ENCODE measurements at places on chromosomes 13 and 19.
A peak's percentile ranks its signal among the peaks of the same experiment; 100 is the strongest.

- DNase-seq, result no peak
Observed at GRCh38 chr19:52188822-52189734, 774 bp upstream of the PPP2R1A start.

DNA sequence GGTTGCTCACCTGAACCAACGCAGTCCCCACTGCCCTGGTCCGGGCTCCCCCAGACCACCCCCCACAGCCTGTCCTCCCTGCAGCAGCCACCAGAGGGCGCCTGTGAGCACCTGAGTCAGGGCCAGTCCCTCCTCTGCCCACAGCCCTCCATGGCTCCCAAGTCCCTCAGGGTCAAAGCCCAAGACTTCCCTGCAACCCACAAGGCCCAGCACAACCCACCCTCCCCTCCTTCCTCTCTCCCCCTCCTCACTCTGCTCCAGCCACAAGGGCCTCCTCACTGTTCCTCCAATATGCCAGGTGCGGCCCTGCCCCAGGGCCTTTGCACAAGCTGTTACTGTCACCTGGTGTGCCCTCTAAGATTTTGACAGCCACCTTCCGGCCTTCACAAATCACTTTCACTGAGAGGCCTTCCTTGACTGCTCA, 10.9 kb downstream of the GNA15 start:
- no peak for DNase-seq

DNA sequence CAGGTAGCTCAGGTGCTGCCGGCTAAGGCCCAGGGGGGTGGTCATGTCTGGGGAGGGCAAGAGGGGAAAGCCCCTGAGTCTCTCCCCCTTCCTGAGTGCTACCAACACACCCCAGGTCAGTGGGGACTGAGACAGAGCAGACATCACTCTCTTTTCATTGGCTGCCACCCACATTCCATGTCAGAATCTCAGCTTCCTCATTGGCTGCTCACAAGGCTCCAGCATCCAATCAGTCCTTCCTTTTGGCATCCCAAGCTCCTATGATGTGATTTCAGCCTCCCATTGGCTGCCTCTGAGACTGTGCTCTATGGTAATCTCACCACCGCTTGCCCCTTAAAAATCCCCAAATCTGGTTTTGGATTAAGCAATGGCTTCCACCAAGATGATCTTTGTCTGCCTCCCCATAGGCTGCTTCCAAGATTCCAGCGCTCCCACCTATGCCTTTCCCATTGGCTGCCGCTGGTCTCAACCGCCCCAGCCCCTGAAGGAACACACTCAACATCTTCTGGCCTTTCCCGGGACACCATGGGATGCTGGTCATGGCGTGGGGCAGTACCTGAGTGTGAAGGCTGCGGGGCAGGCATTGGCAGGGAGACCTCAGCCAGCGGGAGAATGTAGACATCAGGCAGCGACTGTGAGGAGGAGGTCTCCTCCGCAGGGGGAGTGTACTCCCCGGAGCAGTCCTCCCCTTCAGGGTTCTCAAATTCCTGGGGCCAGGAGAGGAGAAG, 2.0 kb downstream of the LMTK3 start:
- DNase-seq, result no peak

- DNase-seq, result no peak
Observed at GRCh38 chr19:49538643-49539042, 10.8 kb downstream of the RCN3 start.

- no peak for DNase-seq
Observed at GRCh38 chr13:104635879-104636278, 1569.7 kb upstream of the SLC10A2 start.

DNA sequence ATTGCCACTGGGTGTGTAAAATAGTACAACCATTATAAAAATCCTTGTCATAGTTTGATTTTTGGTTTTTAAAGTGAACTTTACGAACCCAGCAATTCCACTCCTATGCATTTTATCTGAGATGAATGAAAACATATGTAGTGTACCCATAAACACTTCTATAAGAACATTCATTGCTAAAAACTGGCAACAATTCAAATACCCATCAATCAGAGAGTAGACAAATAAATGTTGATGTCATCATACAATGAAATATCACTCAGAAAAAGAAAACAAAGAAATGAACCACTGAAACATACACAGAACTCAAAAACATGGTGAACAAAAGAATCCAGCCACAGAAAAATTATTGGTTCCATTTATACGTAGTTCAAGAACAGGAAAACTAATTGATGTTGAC, 202.3 kb downstream of the ABCC4 start:
- no peak for DNase-seq

GRCh38 chr13:99046851-99047250, 69.0 kb upstream of the DOCK9 start:
- no peak for DNase-seq

DNA sequence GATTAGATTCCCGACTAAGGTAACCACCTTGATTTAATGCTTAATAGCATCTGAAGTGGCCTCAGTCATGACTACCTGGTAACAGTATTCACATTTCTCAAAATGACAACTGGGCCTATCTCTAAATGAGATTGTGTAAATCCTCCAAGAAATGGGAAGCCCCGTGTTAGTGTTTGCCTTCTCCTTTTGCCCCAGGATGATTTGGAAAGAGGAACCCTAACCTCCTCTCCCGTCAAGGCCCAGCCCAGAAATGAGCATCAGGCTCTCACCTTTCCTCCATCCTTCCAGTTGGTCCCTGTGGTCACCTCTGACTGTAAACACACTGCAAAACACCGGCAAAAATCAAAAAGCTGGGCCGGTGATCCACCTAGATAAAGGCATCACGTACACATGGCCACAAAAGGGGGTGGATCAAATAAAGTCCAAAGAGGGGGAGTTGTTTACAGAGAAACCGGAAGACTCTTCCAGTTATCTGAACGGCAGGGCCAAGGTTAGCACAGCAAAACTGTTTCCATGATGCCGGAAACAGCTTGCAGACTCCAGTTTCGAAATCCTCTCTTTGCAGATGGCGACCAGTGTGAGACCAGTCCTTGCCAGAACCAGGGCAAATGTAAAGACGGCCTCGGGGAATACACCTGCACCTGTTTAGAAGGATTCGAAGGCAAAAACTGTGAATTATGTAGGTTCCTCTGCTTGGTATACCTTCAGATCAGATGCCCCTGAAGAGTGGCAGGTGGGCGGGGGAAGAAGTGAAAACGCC, 16.4 kb downstream of the F10 start:
- DNase-seq, result no peak

DNA sequence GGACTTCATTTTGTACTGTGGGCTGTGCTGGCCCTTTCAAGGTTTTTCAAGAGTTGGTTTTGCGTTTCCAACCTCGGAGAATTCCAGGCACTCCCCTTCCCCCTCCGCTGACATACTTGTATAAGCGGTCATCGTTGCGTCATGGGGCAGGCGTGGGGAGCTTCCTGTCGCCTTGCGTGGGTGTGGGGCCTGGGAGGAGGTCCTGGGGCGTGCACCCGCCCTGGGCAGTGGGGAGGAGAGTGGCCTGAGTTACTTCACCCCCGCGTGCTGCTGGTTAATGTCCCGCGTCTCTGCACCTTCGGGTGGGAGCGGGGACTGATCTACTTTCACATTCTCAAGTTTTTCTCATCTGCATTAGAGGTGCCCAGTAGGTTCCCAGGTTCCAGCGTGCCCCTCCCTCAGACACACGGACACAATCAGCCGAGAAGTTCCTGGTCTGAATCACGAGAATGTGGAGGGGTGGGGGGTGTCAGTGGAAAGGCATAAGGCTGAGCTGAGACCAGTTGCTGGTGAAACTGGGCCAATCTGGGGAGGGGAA, 4.1 kb downstream of the IER2 start:
- DNase-seq, result peak; percentile 84

DNA sequence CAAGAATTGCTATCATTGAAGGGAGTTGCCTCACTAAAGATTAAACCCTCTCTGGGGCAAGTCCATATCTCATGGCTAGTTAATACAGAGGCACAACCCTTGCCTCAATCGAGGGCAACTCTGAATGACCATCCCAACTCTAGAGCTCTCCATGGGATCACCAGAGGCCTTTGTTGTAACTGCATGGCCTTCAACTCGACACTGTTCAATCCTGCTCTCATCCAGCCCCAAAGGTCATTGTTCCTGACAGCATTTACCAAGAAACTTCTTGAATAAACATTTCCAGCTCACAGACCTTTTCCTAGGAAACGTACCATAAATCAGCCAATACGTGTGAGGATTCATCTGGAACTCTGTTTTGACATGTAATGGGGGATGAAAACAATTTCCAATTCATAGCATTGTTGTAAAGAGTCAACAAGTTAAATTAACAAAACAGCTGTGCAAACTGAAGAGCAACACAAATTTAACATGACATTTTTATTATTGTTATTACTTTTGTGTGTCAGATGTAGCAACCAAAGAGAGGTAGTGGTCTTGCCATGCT, 452.7 kb downstream of the SUCLA2 start:
- peak; percentile 48 for DNase-seq

DNA sequence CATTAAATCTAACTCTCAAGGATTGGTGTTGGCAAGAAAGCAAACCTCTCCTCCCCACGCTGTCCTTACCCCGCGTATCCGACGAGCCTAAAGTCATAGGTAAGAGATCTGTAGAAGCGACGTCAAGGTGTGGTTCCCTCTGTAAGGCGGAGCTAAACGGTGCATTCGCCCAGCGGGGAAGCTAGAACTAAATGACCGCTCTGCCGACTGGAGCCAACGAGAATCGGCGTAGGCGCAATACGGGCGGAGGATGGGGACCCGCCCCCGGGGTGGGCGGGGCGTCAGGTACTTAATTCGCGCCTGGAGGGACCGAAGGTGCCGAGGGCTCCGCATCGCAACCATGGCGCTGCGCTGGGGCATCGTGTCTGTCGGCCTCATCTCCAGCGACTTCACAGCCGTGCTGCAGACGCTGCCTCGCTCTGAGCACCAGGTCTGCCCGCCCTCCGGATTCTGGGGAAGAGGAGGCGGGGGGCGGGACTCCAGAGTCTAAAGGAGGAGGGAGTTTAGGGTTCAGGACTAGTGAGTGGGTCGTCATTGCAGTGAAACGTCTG, at the start of gene DHDH:
TSS of gene DHDH (plus strand) at position 318 of the 551 bp plus-strand sequence. CDS start at position 341, 23 bp downstream.
- peak; percentile 81 for DNase-seq

DNA sequence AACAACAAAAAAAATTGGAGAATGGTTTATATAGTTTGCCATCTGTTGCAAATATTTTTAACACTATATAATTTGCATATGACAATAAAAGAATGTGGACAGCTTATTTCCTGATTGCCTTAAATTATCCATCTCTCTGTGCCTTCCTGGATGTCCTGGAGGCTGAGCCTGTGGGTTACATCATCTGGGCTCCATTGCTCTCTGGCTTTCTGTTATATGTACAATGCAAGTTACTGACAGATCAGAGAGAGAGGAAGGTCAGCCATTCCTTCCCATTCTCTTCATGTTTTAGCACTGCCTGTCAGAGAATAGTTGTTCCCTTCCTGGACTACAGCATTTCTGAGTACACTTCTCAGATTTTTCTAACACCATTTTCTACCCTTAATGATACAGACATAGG, 758.3 kb upstream of the PCDH20 start:
- DNase-seq, result no peak

GRCh38 chr13:45269204-45269603, 68.4 kb upstream of the KCTD4 start:
- DNase-seq, result no peak

DNA sequence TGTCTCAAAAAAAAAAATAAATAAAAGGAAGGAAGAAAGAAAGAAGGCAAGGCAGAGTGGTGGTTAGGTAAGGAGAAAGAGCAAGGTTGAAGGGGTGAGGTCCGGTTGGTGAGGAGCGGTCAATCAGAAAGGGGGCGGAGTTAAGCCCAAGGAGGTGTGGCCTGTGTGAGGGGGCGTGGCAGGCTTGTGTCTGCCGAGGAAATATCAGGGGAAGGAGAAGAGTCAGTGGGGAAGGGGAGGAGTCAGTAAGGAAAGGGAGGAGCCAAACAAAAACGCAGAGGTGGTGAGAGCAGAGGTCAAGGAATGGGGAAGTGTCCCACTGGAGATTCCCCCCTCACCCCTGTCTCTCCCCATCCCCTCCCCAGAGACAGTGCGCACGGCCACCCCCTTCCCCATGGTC, 5.9 kb downstream of the CACNG7 start:
- no peak for DNase-seq
